ENCODE measurements at places on chromosomes 12 and 14.

- no peak for DNase-seq
These were observed 216.2 kb upstream of the KRR1 start for GRCh38 chr12:75727577-75727976.

DNA sequence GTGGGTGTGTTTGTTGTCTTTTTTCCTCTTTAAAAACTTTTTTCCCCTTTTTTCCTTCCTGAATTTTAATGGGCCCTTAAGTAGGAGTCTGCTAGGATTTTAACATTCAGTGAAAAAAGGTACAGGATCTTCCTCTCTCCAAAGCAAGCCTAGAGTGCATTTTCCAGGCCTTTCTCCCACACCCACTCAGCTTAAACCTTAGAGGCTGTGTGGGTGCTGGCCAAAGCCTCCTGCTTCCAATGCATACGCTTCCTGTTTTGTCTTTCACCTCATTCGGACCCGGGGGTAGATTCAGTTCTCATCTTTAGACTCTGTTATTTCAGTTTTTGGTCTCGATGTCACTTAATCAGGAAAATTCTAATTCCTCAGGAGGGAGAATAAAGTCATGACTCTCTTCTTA, 51.2 kb downstream of the TMEM30B start:
- no peak for DNase-seq

DNA sequence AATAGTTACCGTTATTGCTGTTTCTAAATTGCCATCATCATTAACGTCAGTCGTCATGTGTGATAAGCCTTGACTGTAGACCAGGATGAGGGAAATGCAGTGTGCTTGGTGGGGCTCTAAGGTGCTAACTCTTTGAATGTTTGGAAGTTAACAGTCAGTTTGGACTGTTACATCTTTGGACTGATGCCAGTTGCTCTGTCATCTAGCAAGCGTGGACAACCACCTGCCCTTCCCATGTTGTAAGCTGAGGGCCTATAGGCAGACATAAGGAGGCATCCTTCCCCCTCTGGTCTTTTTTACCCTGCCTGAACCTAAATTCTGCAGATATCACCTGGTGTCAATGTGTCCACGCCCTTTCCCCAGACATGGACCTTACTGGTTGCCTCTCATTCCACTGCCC, 94.4 kb downstream of the PPP2R5C start:
- DNase-seq, result no peak

GRCh38 chr12:52380271-52380694, 5.2 kb downstream of the KRT84 start:
- DNase-seq, result no peak

DNA sequence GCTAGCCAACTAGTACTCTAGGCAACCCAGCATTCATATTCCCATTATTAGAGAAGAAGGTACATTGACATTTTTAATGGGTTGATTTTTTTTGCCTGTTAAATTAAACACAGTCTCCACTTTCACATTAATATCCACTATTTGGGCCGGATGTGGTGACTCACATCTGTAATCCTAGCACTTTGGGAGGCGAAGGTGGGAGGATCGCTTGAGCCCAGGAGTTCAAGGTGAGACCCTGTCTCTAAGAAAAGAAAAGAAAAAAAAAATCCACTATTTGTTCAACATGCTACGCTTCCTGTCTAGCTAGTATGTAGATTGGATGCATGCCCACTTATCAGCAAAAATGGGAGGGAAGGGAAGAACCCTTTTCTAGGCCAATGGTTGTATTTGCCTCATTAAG, 7.1 kb upstream of the CRADD start:
- DNase-seq, result no peak

Measured in stimulated activated CD4-positive, alpha-beta T cell treated with anti-CD3 and anti-CD28 coated beads, Interleukin-12 subunit alpha, Interleukin-12 subunit beta, amount 100 ng/mL, for 48 hours (primary cell).